ENCODE measurements at places on chromosomes 13 and 19. TPM values are rescaled to one million over a fixed set of nuclear protein-coding genes. Genes with fewer than 3 reads are reported as not detected.

The CEACAM4 gene
- total RNA-seq: not detected

The SMIM44 gene
- not detected for total RNA-seq

DNA sequence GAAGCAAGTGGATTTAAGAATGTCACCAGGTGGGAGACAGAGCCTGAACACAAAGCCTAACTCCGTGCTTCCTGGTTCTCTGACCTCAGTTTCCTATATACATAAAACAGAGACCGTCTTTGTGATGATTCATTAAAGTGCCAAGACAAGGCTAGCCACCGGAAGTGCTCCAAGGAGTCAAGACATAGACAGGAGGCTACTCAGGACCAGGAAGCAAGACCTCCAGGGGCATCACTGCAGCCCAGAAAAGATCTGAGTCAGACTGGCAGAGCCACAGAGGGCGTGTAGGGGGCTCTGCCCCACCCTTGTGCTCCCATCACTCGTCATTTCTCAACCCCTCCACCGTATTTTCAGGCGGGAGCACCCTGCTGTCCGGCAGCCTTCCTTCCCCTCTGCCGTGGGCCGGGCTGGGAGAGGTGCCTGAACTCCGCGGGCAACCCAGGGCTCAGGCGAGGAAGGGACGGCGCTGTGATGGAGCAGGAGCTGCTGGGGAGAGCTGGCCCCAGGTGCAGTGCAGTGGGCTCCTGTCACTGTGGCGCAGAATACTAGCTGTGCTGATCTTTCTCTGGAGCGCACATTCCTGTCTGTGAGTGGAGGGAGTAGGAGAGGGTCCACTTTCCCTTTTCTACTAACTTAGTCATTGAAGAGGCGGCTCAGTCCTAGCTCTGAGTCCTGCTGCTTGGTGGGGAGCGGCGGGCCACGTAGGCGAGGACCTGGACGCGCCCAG, 134.7 kb upstream of the GPR12 start:
- no peaks in the 10 kb centered on the region for H3K4me1 ChIP-seq
- no peak overlapping the region for H3K4me3 ChIP-seq
- H3K27me3 ChIP-seq: peaks cover 7% of the 10 kb centered on the region
- H3K27ac ChIP-seq: no peak overlapping the region

DNA sequence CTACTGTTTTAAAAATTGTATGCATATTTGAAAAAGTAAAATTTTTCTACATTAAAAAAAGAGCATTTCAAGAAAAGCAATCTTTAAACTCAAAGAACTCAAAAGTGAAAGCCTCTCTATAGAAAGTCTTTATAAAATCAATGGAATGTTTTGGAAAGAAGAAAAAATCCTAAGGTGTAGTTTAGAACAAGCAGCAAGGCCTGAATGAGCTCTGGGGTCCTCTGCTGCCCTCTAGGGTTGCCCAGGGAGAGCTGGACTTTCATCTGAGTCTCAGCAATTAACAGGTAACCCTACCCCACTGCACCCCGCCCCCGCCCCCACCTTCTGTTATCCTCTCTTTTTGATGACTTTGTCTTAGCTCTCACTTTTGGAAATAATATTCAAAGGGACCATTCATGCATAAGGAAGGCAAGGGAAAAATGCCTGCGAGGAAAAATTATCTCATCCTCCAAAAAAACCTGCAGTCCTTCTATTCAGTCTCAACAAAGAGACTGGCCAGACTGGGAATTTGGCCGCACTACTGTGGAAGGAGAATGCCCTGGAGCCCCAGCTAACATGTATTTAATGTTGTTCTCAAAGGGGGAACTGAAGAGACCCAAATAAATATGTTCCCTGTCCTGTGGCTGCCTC, 24.1 kb downstream of the SLC25A30 start:
- DNase-seq: no peak
- H3K36me3 ChIP-seq: peaks cover 21% of the 10 kb centered on the region
- no peaks in the 10 kb centered on the region for H3K27me3 ChIP-seq
- H3K4me1 ChIP-seq: peaks cover 54% of the 10 kb centered on the region
- no peak overlapping the region for H3K4me3 ChIP-seq
